K562 (cell line): ENCODE measurements at places on chromosomes 3 and 15.

DNA sequence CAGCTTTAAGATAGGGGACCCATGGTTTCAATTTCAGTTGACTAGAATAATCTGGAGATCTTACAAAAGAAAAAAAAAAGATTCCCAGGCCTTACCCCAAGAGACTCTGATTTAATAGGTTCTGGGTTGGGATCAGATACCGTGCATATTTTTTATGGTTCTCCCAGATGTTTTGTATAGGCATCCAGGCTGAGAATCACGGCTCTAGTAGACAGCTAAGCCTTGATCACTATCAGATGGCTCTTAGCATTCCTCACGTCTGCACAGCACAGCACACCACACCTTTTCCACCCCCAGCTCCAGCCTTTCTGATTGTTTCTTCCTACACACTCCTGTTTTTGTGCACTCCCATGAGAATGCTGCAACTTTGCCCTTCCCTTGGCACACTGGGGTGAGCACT, 40.8 kb downstream of the TMEM45A start:
- no peak for DNase-seq

- DNase-seq = no peak
Observed at GRCh38 chr3:88385090-88385489, 235.3 kb downstream of the C3orf38 start.

DNA sequence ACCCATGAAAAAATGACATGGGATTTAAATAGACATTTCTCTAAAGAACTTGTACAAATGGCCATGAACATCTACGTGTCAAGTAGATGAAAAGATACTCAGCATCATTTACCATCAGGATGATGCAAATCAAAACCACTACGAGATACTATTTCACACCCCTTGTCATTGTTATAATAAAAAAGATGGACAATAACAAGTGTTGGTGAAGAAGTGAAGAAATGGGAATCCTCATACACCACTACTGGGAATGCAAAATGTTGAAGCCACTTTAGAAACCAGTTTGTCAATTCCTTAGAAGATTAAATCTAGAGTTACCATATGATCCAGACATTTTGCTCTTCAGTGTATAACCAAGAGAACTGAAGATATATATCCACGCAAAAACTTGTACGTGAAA, 57.9 kb downstream of the TIMP4 start:
- no peak for DNase-seq

DNA sequence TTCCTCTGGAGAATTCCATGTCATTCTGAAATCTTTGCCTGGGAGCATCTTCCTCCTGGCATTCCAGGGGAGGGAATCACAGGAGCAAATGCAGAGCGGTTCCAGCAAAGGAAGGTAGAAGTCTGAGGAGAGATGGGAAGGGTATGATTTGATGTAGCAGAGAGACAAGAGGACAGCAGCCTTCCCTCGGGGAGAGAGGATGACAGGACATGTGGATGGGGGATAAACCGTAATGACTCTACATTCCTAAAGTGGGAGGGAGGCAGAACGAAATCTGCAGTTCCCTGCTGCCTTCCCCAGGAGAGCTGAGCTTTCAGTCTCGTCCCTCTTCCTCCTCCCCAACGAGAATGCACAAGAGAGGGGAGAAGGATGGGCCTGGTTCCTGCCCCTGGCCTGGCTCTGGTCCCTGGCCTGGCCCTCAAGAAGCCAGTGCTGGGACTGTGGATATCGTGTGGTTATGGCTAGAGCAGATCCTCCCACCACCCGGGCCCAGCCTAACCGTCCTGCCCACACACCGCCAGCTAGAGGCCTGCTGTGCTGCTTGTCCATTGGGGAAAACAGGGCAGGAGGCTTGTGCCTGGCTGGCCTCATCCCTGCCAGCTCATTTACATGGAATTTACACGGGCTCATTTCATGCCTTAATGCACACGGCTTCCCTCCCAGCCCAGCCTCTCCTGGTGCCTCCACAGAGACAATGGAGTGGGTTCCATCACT, 26.6 kb downstream of the SEMA7A start:
- DNase-seq = peak; percentile 54

DNA sequence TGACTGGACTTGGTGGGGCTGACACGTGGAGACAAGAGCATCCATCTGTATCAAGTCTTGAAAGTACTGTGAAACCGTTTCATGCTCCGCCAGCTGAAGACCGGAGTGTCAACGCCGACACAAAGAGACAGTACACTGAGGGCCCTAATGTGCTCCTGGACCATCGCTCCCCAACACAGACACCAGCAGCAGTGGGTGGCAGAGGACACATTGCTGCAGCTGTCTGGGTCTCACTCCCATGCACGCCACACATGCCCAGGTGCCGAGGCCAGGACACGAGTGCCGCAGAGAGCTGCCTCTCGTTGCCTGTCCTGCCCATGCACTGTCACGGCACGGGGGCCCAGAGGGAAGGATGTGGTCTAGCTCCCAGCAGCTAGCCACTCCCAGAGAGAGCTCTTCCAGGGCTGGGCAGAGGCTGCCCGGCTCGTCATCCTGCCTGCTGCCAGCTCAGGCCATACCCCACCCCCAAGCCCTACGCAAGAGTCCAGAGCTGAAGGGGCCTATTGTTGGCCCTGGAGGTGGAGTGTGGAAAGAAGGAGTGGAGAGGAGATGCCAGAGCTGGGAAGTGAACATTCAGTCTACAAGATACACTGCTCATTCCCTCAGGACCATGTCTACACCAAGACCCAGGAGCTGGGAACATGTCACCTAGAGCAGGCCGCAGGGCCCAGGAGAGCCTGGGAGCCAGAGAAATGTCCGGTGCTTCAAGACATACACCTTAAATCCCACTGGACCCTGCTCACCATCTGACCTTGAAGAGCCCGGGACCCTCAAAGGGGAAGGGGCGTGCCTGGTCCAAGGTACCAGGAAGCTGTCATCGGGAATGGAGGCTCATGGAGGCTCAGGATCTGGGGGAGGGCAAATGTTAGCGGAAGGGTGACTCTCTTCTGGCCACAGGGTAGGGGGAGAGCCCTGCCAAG, 7.7 kb downstream of the TNK2 start:
- DNase-seq = no peak

DNA sequence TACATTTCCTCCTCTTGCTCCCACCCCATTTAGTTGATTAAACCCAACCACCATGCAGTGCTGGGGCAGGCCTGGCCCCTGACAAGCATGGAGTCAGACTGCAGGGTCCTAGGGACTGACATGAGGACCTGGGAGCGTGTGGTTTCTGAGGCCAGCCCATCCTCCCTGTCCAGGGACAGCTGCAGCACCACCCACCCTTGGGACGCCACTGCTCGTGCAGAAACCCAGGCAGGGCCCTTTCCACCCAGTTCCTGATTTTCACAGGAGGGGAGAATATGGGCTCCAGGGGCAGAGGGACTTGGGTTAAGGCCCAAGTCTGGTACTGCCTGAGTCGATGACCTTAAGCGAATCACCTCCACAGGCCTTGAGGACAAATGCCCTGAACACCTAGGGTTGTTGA, 23.7 kb downstream of the PLXND1 start:
- no peak for DNase-seq

- peak; percentile 48 for DNase-seq
Observed at GRCh38 chr3:44915702-44916438, 41.5 kb downstream of the TGM4 start.

DNA sequence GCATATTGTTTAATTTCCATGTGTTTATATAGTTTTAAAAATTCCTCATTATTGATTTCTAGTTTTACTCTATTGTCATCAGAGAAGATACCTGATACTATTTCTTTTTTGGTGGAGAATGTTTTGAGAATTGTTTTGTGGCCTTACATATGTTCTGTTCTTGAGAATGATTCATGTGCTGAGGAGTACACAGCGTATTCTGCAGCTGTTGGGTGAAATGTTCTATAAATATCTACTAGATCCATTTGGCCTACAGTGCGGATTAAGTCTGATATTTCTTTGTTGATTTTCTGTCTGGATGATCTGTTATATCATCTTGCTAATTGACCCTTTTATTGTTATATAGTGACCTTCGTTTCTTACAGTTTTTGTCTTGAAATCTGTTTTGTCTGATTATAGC, 109.7 kb downstream of the UBE2E2 start:
- DNase-seq = no peak

GRCh38 chr15:75454471-75455378, 3.2 kb upstream of the SIN3A start:
- peak; percentile 56 for DNase-seq

- no peak for DNase-seq
Observed at GRCh38 chr3:130941793-130942192, 47.9 kb downstream of the ATP2C1 start.

DNA sequence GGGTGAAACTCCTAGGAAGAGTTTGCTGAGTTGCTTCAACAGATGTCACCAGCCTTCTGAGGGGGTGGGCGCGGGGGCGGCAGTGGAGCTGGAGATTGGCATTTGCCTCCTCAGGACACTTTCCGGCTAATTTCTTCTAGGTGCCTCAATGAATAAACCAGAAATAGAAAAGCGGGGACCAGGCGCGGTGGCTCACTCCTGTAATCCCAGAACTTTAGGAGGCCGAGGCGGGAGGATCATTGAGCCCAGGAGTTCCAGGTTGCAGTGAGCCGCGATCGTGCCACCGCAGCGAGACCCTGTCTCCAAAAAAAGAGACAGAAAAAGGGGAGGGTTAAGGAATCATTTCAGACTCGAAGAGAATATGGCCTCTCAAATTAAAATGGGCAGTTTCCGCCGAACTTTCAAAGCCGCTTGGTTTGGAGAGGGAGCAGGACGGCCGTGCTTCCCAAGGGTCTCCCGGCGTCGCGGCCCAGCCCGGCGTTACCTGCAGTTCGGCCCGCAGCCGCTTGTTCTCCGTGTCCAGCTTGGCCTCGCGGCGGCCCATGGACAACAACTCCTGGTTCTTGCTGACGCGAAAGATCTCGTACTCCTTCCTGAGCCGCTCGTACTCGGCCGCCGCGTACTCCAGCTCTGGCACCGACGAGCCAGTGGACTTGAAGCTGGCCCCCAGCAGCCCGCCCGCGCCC, 587 bp downstream of the NPHP3 start:
- DNase-seq = no peak

DNA sequence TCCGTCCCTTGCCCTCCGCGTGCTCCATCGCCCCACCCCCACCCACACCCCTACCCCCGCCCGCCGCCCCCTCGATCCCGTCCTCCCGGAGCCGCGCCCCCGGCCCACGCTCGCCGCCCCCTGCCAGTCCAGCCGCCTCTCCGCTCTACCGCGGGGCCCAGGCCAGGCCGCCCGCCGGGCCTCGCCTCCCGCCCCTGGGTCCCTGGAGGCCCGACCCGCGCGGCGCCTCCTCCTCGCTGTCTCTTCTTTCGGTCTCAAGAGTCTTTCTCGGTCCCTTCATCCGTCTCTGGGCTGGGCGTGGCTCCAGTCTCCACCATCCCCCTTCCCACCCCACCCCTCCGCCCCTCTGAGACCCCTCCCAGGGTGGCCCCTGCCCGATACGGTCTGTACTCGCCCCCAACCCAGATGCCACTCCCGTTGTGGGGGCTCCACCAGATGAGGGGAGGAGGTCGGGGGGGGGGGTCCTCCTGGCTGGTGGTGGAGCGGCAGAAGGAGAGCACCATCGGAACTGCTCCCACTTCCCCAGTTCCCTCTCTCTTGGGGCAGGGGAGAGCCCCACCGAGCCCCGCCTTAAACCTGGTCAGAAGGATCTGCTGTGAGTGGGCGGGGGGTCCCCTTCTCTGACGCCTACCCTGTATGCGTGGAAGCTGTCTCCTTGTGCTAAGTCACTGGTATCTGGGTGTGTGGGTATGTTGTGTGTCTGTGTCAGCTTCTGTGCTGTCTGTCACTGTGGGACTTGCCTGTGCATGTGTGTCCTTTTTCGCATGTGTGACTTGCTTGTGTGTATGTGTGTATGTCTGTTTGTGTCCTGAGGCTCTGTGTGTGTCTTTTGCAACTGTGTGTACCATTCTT, 1.0 kb downstream of the PRKCD start:
- DNase-seq = peak; percentile 74

DNA sequence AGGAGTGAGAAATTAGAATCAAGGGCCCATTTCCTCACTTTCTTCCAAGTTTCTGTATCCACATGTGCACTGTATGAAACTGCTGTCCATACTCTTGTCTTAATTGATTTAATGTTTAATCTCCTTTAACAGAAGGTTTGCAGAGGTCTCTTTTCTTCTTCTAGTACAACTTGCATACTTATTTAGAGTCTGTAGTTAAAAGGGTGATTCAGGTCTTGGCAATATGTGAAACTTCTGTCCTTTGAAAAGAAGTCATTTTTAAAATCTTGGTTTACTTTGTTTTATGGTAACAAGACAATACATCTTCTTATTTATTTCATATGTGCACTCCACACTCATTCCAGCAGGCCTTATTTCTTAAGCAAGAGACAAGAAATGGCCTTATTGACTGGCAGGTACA, 25.8 kb downstream of the TMEM45A start:
- no peak for DNase-seq

GRCh38 chr3:136070953-136071949, 105.7 kb downstream of the PPP2R3A start:
- DNase-seq = no peak

DNA sequence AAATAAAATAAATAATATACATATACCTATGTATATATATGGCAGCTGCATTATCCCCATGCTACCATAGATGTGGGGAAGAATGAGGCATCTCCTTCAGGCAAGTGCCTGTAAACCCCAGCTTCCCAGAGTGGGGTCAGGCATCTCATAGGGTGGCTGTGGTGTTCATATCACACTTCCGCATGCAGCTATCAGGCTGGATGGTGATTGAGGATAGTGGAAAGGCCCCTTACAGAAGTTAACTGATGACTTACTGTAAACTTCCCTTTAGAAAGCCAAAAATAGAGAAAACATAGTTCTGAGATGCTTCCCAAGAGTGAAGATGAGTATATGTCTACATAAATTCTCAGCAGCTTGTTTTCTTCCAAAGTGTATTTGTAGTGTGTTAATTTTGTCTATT, 3.5 kb upstream of the PP2D1 start:
- DNase-seq = peak; percentile 86

GRCh38 chr3:155491696-155492095, 198.2 kb upstream of the STRIT1 start:
- DNase-seq = no peak

DNA sequence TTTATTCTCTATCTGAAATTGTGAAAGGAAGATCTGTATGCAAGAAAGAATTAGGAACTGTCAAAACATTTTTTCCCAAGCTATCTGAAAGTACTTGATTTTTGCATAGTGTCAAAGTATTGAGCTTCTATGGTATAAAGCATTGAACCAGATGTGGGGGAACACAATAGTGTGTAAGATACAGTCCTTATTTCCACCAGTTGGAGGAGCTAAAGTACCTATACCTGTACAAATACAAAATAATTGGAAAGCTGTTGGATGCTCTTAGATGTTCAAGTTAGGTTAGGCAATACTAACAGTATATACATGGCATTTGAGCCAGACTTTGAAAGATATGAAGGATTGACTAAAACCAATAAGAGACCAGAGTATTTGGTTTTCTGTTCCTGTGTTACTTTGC, 148.4 kb downstream of the B3GALNT1 start:
- no peak for DNase-seq

GRCh38 chr3:33826206-33826605, 27.8 kb downstream of the PDCD6IP start:
- no peak for DNase-seq

DNA sequence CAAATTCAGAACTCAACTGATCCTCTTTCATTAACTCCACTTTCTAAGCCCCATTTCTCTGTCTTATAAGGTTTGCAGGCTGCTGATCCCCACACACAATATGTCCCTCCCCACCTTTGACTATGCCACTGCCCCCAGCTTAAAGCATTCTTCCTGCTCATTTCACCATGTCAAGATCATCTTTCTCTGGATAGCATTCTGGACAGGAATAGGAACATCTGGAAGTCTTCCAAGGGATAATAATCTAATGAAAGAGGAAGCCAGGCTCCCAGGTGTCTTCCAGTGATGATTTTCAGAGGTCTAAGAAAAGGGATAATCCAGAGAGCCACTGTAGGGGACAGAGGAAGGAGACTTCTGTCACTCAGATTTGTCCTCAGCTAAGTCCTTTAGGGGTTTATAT, 54.6 kb upstream of the GALNT15 start:
- DNase-seq = no peak

GRCh38 chr3:133887803-133888703, 7.6 kb downstream of the RAB6B start:
- DNase-seq = no peak
